ENCODE measurements at places on chromosomes 7 and 10.

GRCh38 chr10:12531305-12532220 lies 182.2 kb downstream of the CAMK1D start:
- DNase-seq, result peak; percentile 15

- DNase-seq, result no peak
These were observed 4.2 kb upstream of the EZH2 start for GRCh38 chr7:148888300-148888699.

DNA sequence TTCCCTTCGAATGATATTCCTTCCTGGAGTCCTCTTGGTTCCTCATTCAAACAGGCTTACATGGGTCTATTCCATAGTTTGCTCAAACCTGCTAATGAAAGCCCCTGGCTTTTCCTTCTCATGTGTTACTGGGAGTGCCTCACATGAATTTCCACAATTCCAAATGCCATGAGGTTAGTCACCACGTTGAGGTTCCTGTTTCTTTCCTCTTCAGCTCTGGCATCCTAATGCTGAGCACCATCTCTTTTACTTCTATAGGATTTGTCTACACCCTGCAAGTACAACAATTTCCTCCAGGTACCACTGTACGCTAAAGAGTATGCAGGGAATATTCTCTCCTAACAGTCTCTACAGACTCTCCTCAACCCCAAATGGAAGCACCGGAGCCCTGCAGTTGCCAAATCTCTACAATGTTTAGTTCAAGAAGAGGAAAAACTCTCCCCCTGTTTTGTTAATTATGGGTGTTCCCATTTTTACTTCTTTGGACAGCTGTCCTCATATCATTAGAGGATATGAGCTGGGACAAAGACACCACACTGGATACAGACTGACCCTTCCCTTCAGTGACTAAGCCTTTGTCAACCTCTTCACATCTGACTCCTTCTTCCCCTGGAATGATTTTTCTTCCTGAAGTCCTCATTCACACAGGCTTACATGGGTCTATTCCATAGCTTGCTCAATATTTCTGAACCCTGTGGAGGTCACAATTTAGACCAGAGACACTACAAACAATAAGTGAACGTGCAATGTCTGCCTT lies 145.8 kb upstream of the BET1 start:
- peak; percentile 77 for DNase-seq

- DNase-seq, result no peak
These were observed 121.9 kb upstream of the AUTS2 start for GRCh38 chr7:69476416-69476815.

DNA sequence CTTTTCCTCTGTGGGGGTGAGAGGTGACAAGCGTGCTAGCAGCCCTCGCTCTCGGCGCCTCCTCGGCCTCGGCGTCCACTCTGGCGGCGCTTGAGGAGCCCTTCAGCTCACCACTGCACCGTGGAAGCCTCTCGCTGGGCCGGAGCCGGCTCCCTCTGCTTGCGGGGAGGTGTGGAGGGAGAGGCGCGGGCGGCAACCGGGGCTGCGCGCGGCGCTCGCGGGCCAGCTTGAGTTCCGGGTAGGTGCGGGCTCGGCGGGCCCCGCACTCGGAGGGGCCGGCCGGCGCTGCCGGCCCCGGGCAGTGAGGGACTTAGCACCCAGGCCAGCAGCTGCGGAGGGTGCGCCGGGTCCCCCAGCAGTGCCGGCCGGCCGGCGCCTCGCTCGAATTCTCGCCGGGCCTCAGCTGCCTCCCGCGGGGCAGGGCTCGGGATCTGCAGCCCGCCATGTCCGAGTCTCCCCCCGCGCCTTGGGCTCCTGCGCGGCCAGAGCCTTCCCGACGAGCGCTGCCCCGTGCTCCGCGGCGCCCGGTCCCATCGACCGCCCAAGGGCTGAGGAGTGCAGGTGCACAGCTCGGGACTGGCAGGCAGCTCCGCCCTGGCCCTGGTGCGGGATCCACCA lies 352.8 kb upstream of the PODXL start:
- no peak for DNase-seq

GRCh38 chr10:18906636-18907035 lies 142.0 kb upstream of the MALRD1 start:
- peak; percentile 70 for DNase-seq

DNA sequence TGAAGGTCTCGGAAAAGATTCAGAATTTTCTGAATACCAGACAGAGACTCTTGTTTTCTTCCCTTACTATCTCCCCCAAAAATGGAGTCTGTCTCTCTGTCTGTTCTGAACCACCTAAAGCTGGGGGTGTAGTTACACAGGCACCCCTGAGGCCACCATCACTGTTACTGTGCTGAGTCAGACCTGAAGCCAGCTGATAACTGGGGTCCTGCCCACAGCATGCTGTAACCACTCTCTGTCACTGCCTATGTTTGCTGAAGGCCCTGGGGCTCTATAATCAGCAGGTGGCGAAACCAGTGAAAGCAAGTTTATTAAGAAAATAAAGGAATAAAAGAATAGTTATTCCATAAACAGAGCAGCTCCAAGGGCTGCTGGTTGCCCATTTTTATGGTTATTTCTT lies 575.2 kb upstream of the POT1 start:
- DNase-seq, result no peak

- DNase-seq, result peak; percentile 80
These were observed 15.5 kb downstream of the CARD11 start for GRCh38 chr7:3028071-3028757.

DNA sequence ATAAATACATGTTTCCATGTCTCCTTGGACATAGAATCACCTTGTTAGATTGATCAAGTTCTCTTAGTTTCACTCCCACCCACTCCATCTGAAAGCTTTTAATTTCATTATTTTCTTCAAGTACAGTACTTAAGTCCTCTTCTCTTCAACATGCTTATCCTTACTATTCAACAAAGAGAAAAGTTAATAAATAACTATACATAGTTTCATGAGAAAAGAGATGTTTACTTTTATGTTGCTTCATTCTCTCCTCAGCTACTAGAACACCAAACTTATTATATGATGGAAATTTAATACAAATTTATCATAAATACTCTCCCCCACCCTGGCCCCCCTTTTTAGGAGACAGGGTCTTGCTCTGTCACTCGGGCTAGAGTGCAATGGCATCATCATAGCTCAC lies 33.5 kb downstream of the ASZ1 start:
- no peak for DNase-seq

- DNase-seq, result no peak
These were observed at the start of gene FRMD4A for GRCh38 chr10:14330388-14331061. TSS of gene FRMD4A (minus strand) at chr10:14330924.

- no peak for DNase-seq
These were observed 151.6 kb upstream of the TBX20 start for GRCh38 chr7:35405461-35405860.

DNA sequence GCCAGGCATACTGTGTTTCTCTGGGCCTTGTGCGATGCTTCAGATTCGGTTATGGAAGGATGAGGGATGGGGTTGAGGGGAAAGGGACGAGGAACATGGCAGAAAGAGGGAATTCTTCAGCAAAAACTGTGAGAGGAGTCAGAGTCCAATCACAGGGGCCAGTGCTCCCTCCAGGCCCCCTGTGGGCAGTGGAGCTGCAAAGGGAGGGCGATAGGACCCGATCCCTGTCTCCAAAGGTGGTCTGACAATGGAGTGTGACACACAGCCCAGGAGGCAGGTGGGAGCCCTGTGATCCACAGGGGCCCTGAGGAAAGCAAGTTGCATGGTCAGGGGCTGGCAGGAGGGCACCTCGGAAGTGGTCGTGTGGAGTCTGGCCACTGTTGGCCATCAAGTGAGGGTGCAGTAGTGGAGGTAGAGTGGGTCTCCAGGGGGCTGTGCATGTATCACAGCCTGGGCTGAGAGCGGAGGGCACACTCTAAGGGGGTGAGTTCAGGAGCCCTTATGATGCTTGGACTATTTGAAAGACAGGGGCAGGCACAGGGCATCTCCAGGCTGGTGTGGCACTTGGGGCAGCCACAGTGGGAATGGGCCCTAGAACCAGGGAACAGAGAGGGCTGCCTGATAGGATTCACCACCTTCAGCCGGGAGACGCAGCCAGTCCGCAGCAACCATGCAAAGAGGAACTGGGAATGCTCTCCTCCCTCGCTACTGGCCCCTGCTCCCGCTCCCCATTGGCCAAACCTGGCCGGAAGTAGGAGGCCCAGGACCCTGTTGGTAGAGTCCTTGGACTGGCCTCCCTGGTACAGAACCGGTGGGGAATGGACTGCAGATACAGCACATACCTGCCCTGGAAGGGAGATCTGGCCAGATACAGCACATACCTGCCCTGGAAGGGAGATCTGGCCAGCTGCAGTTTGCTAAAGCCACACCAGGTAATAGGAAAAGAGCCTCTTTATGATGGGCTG lies 115.9 kb downstream of the ADCY1 start:
- DNase-seq, result no peak

GRCh38 chr7:152330827-152331226 lies 105.0 kb downstream of the KMT2C start:
- DNase-seq, result no peak

- no peak for DNase-seq
These were observed 10.1 kb downstream of the LIMK1 start for GRCh38 chr7:74093671-74094223.

DNA sequence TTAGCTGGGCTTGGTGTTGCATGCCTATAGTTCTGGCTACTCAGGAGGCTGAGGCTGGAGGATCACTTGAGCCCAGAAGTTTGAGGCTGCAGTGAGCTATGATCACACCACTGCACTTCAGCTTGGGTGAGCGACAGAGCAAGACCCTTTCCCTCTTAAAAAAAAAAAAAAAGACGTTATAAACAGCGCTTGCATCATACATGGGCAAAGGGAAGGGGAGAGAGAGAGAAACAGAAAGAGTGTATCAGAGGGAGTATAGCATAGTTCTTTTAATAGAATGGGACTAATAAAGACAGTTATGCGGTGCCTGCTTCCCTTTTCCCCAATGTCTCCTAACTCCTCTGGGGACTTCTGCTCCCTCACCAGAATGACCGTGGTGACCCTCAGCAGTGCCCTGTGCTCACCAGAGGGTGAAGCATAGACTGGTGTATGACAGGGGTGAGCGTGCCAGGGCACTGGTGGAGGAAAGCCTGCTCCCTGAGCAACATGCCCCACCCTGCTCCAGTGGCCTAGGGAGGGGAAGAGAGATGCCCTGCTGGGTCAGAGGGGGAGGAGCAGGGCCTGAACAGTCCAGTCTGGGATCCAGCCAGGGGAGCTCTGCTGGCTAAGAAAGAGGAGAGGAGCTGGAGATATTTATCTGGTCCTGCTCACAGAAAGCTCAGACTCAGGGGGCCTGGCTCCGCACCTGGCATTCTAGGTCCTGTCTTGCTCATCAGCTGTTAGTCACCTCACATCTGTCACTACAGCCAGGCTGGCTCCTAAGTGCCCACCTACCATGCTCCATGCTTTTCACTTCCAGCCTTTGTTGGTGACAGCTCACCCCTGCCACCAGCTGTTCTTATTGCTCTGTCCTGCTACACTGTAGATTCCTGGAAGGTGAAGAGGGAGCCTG lies 2.2 kb downstream of the PDZD7 start:
- no peak for DNase-seq

DNA sequence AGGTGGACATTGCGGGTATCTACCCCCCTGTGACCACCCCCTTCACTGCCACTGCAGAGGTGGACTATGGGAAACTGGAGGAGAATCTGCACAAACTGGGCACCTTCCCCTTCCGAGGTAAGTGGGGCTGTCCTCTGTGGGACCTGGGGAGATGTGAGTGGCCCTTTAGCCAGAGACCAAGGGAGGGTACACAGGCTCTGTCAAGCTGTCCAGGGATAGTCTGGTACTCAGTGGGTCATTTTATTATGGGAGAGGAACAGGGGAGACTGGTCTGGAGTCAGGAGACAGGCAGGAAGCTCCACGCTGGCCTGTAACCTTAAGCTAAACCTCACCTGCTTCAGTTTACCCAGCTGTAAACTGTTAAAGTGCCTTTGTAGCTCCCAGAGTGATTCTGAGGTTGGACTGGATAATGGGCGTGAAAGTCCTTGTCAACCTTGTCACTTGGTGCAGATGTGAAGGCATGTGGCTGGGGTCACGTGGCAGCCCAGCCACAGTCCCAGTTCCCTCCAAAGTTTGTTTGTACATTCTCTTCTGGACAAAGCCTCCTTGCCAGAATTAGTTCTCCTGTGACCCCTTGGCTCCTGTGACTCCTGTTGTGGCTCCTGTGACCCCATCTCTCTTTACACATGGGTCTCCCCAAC lies 729 bp downstream of the HOGA1 start:
- DNase-seq, result no peak

DNA sequence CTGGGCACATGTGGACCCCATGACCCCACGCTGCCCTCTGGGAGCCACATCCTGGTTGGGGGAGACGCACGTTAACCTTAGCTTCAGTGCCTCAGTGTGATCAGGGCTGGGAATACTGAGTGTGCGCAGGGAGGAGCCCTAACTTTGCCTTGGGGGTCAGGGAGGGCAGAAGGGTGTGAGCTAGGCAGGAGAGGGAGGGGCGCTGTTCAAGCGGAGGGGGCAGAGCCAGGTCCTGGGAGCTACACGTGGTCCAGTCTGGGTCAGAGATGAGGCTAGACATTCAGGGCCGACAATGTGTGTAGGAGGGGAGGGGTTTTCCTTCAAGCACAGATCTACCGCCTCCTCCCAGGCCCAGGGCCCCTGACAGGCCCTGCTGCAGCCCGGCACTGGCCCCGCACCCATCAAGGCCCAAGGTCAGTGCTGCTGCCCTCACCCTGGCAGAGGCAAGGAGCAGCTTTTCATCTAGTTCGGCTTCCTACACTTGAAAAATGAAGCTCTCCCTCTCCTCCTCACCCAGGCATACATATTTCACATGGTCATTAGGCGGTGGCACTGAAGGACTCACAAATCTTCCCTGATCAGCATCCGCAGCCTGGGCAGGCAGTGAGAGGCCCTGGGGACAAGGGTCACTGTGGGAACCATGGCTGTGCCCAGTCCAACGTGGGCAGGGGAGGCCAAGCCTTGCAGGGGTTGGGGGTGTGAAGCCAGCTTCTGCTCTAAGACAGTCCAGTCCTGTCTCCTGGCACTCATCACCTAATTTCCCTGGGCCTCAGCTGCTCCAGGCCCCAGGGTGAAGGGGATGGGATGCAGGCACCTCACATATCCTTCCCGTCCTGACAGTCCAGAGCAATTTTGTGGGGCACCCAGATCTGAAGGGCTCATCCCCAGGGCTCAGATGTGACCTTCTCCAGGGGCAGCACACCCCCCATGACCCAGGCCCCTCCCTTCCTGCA lies 47.3 kb downstream of the C10orf105 start:
- no peak for DNase-seq

DNA sequence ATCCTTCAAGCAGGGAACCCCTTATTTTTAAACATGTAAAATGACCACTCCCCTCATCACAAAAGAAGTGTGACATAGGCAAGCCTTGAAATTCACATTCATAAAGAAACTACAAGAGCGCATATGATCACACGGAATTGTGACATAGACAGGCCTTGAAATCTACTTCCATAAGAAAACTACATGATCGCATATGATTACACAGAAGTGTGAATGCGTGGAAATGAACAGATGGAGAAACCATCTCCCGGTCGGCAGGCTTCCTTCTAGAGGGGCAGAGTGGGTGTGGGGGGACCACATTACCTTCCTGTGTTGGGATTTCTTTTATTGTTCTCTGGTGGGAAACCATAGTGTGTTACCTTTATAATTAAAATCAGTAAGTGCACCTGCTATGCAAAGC lies 285.1 kb upstream of the ADARB2 start:
- DNase-seq, result no peak

Measured in cardiac fibroblast (primary cell).